ENCODE measurements at places on chromosomes 13 and 19.
A peak's percentile ranks its signal among the peaks of the same experiment; 100 is the strongest.

DNA sequence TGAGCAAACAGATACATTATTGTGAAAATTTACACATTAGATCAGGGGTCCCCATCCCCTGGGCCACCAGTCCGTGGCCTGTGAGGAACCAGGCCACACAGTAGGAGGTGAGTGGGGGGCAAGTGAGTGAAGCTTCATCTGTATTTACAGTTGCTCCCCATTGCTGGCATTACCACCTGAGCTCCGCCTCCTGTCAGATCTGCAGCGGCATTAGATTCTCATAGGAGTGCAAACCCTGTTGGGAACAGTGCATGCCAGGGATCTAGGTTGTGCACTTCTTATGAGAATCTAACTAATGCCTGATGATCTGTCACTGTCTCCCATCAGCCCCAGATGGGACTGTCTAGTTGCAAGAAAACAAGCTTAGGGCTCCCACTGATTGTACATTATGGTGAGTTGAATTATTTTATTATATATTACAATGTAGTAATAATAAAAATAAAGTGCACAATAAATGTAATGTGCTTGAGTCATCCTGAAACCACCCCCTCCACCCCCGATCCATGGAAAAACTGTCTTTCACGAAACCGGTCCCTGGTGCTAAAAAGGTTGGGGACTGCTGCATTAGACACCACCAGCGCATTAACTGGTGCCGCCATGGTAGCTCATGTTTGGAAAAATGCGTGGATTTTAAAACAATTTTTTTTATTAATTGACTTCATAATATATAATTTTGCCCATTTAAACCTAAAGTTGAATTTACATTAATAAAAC is 51.7 kb downstream of the DGKH start:
- ATAC-seq = no peak

DNA sequence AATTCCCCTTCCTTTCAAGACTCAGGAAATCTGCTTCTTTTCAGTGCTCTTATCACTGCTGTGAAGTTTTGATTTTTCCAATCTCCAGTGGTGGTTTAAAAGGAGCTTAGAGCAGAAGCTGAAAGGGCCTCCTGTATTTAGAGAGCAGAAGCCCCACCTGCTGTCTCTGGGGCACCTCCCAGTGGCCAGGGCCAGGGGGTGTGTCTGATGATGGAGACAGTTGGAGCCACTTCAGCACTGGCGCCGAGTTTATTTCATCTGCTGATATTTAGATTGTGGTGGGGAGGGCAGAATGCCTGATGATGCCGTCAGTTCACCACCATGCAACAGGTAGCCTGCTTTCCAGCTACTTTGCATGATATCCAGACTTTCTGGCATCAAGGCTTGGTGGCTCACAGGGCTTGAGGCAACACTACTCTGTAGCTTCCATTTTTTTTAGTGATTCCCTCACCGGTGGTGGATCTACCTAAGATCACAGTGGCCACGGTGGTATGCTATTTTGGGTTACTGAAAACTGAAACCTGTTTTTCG is 371.9 kb downstream of the KCNRG start:
- peak; percentile 61 for ATAC-seq

- peak; percentile 80 for ATAC-seq
These were observed 10.6 kb downstream of the REXO1 start for GRCh38 chr19:1837625-1838105.

GRCh38 chr13:77456271-77456670 is 79.2 kb upstream of the SCEL start:
- ATAC-seq = no peak

DNA sequence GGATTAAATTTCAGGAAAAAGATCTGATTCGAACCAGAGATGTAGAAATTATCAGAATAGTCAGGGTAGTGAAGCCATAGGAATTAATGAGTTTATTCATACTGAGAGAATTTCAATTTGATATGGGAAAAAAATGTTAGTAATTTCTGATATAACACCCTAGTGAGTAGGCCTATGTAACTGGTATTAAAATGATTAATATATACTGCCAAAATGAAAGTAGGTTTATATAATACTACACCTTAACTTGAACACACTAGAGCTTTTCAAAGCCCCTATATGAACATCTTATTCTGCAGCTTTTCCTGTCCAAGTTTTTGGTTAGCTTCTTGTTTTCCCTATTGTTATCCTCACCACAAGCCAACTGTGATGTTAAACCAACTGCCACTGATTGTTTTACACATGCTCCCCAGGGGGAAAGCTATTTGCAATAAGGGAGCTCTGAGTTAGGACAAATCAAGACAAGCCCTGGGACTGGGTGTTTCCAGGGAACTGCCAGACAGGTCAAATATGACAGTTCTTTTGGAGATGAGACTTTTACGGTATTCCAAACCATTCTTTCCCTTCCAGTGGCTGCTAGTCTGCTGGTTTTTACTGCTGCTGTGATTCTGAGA is 45.3 kb downstream of the FNDC3A start:
- no peak for ATAC-seq

DNA sequence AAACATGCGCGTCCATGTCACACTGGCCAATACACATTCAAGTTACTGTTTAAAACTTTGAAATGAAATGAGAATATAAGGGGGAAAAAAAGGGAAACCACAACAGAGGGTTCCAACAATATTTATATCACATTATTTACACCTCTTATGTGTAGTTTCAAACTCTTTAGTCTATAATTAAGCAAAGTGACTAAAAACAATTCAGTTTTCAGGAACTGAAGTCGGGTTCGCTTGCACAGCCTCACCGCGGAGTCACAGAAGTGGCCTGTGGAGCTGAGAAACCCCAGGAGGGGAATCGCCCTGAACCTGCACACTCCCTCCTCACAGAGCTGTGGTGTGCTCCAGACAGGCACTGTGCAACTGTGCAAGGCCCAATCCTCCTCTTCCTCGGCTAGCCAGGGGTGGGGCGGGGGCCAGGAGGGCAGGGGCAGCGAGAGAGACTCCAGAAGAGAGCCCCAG is 75.9 kb downstream of the STK24 start:
- no peak for ATAC-seq

DNA sequence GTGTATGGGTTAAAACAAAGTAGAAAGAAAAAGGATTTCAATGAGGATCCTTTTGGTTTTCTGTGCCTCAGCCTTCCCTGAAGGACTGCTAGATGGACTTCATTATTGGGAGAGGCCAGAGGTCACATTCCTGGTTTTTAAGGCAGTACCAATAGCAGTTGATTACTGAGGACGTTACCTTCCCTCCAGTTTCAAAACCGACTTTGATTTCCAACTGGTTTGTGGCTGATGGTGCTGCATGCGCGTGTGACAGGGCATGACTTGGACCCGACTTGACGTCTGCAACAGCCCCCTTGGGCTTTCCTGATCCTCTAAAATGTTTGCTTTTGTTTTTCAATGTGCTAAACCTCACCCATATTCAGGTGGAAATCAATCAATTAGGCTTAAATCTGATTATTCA is 314.3 kb upstream of the ARGLU1 start:
- ATAC-seq = no peak

- no peak for ATAC-seq
These were observed 42.6 kb downstream of the EFNB2 start for GRCh38 chr13:106492588-106493475.

GRCh38 chr19:15432018-15432494 is 13.3 kb upstream of the AKAP8L start:
- ATAC-seq = no peak

DNA sequence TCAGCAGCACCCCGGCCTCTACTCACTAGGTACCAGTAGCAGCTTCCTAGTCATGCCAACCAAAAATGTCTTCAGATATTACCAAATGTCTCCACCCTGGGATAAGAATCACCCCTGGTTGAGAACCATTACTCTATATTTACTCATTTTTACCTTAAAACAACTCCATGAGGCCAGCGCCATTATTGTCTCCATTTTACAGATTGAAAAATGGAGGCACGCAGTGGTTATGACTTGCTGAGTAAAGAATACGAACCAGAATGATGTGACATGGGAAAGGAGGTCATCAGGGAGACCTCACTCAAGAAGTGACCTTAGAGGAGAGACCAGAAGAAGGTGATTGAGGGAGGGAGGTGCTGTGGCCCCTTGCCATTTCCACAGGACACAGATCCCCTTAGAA is 2.2 kb downstream of the CEACAM19 start:
- no peak for ATAC-seq

DNA sequence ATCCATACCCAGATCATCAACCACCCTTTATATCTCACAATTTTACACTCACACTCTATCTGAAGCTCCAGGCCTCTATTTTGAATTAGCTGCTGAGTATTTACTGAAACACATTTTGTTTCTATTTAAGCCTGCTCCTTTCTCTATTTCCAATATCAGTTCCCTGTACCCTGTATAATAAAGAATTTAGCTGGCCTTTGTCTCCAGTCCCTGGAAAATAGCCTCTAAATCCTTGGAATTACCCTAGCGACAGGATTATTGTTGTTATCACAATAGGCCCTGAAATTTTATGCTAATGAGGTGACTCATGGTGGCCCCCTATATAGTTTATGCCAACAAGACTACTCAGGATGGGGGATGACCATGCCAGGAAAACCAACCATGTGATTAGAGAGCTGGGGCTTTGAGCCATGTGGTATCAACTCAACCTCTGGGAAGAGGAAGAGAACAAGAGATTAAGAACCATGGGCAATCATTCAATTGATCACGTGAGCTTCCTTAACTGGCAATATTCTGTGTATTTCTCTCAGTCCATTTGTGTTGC is 72.7 kb downstream of the KATNAL1 start:
- ATAC-seq = no peak

DNA sequence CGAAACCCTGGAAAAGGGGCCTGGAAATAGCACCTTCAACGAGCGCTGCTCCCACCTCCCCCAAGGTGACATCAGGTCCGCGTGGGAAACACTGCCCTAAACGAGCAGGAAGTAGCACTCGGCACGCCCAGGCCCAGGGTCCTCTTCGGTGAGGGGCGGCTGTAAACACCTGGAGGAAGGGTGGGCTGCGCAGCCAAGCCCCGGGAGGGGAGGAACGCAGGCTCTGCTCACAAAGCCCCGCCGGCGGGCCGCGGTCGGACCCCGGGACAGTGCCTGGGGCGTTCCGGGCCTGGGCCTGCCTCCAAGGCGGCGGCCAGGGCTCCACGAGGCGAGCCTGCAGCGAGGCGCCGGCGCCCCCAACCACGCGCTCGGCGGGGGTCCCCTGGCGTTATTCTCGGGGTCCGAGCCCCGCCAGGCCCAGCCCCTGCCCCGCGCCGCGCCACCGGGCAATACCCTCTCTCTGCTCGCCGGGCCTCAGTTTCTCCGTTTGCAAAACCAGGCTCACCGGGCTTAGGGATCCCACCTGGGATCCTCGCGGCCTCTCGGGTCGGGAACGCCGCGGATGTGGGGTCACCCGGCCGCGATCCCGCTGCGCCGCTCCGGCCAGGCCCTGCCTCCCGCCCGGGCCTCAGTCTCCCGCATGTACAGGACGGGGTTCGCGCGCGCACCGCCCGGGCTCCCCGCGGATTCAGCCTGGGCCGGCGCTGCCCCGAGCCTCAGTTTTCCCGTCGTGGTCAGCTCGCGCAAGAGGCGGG is 630 bp downstream of the RNF126 start:
- ATAC-seq = peak; percentile 13

GRCh38 chr13:44498502-44498901 is 77.6 kb downstream of the TSC22D1 start:
- ATAC-seq = no peak

DNA sequence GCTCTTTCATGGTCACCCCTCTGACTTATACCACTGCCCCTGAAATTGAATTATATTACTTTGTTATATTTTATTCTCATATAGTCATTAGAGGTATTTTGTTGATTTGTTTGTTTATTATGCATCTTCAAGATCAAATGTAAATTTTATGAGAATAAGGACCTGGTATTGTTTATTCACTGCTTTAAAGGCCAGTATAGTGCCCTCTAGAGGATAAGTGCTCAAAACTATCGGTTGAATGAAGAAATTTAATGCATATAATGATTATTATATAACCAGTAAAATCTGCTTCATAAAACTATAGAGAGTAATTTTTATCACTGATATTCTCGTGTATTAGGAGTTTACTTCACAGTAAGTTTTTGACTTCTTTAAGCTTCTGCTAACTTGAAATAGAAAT is 1401.9 kb downstream of the SLITRK1 start:
- no peak for ATAC-seq

- no peak for ATAC-seq
These were observed 29.2 kb downstream of the ATP8A2 start for GRCh38 chr13:25400925-25401324.

GRCh38 chr19:29212356-29212647 is 649 bp downstream of the UQCRFS1 start:
- no peak for ATAC-seq

DNA sequence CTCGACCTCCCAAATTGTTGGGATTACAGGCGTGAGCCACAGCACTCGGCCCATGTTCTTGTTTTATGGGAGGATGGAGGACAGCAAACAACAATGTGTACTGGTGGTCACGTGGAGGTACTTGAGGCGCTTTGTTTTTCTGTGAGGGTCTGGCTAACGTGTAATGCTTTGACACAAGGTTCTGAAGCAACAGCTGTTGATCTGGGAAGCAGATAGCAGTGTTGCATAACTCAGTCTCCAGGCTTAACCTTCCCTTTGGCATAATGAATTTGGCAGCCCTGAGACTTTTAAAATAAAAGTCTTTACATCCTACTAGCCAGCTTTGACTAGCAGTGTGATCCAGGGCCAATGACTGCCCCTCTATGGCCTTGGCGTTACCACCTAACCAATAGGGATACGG is 6.9 kb upstream of the ZNF580 start:
- ATAC-seq = no peak

- peak; percentile 97 for ATAC-seq
These were observed 33.0 kb downstream of the DEDD2 start for GRCh38 chr19:42184401-42184861.

GRCh38 chr19:1862068-1862423 is 1.3 kb downstream of the KLF16 start:
- no peak for ATAC-seq

- no peak for ATAC-seq
These were observed 45.3 kb downstream of the CAPN12 start for GRCh38 chr19:38699027-38699346.

- ATAC-seq = peak; percentile 36
These were observed 731.0 kb downstream of the SLITRK1 start for GRCh38 chr13:83151308-83151660.

GRCh38 chr13:46022481-46022880 is 30.1 kb downstream of the ZC3H13 start:
- ATAC-seq = no peak

- ATAC-seq = no peak
These were observed 114.2 kb upstream of the SPACA7 start for GRCh38 chr13:112261924-112262323.

- peak; percentile 27 for ATAC-seq
These were observed 20.3 kb downstream of the RFX1 start for GRCh38 chr19:13985771-13986347.

DNA sequence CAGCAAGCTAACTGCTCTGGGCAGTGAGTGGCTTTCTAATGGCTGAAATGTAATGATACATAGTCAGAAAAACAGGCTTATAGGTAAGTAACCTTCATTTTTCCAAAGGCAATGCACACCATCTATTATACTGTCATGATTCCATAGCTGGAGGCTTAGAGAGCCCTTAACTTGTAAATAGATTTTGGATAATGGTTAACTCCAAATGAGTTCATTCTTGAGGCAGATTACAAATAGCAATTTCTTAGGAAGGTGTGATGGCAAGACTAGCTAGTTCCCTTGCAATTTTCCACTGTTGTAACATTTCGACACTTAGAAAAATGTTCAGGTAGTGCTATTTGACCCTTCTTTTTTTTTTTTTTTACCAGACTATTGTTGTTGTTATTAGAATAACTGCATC is 789.8 kb upstream of the PCDH9 start:
- no peak for ATAC-seq

GRCh38 chr19:20154636-20155035 is 12.4 kb upstream of the ZNF486 start:
- ATAC-seq = no peak

GRCh38 chr19:18789883-18790565 is 1.1 kb downstream of the COMP start:
- 0 out of 3 replicates have a peak, but pooled peaks have one; percentile 3 for ATAC-seq
